ENCODE measurements at places on chromosomes 4 and X. TPM values are rescaled to one million over a fixed set of nuclear protein-coding genes. Genes with fewer than 3 reads are reported as not detected.

SPANXB1 gene
- not detected for total RNA-seq

GNRHR gene
- total RNA-seq, result not detected

DNA sequence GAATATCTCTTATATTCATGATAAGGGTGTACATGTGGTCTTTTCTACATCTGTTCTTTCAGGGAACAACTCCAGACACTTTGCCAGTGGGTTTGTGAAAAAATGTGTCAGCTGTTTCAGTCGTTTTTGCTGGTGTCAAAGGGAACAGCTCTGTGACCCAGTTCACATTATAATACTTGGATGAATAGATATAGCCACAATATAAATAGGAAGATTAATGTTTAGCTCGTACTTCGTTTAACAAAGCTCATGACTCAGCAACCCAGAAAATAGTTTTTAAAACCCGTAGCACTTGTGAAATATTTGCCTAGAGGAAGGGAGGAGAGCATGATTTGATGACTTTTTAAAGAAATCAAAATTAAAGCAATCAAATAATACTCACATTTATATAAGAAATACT lies 7.9 kb downstream of the LIAS start:
- no peak overlapping the region for H3K27ac ChIP-seq
- DNase-seq, result no peak
- H3K36me3 ChIP-seq, result peaks cover 81% of the 10 kb centered on the region
- H3K4me1 ChIP-seq, result no peaks in the 10 kb centered on the region
- no peaks in the 10 kb centered on the region for H3K27me3 ChIP-seq

DNA sequence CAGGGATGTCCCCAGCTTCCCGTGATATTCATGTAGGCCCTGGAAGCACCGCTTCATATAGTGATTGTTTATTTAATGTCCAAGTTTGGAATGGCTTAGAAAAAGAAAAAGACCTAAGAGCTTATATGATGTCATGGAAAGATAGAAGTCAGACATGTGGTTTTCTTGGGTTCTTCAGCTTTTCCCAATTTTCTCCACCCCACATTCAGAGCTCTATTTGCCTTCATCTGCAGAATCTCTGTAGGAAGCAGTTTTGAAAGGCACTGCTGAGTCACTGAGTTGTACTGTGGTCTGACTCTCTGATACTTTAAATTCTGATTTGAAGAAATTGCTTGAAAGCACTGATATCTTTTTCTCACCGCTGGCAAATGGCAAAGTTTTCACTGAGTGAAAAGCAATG lies 120.6 kb upstream of the EDNRA start:
- peak overlapping the region; percentile 85 for H3K27ac ChIP-seq
- DNase-seq, result no peak
- H3K27me3 ChIP-seq, result no peaks in the 10 kb centered on the region
- H3K4me3 ChIP-seq, result no peak overlapping the region
- peaks cover 7% of the 10 kb centered on the region for H3K4me1 ChIP-seq
- no peaks in the 10 kb centered on the region for H3K36me3 ChIP-seq

- no peak for DNase-seq
- H3K36me3 ChIP-seq, result peaks cover 41% of the 10 kb centered on the region
- H3K4me3 ChIP-seq, result no peak overlapping the region
- no peaks in the 10 kb centered on the region for H3K27me3 ChIP-seq
- H3K4me1 ChIP-seq, result peaks cover 11% of the 10 kb centered on the region
These were observed 180.0 kb downstream of the AFAP1 start for GRCh38 chr4:7759635-7760034.

GRCh38 chr4:48379587-48380180 lies 38.4 kb downstream of the SLAIN2 start:
- H3K4me1 ChIP-seq, result peaks cover 28% of the 10 kb centered on the region
- H3K27me3 ChIP-seq, result no peaks in the 10 kb centered on the region
- no peak for DNase-seq
- no peak overlapping the region for H3K27ac ChIP-seq
- H3K36me3 ChIP-seq, result no peaks in the 10 kb centered on the region
- no peak overlapping the region for H3K4me3 ChIP-seq

DNA sequence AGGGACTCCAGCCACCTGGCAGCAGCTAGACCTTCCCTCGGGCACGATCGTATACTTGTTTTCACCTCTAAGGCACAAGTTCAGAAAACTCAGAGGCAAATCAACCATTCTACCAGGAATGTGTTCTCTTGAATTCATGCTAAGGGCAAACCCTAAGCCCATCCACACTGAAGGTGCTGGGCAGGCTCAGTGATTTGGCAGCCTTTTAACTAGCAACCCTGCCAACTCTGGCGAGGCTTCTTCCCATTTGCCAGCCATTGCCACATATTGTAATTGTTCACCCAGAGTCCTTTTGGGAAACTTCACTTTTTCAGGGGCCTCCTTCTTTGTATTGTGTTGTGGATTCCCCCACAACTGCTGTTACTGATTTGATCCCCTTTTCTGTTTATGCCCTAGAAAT lies 298.6 kb upstream of the LDB2 start:
- H3K27ac ChIP-seq, result no peak overlapping the region
- H3K36me3 ChIP-seq, result no peaks in the 10 kb centered on the region
- peaks cover 6% of the 10 kb centered on the region for H3K4me1 ChIP-seq
- no peak overlapping the region for H3K4me3 ChIP-seq
- H3K27me3 ChIP-seq, result no peaks in the 10 kb centered on the region

DNA sequence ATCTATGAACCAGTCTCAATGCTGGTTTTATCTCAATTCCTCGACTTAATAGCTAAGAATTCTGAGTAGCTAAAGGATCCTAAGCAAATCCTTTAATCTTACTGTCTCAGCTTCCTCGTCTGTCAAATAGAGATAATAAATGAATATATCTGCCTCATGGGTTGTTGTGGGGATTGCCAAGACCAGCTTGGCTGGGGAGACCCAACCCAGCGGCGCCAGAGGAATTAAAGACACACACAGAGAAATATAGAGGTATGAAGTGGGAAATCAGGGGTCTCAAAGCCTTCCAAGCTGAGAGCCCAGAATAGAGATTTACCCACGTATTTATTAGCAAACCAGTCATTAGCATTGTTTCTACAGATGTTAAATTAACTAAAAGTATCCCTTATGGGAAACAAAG lies 41.9 kb downstream of the SLC34A2 start:
- H3K4me1 ChIP-seq, result no peaks in the 10 kb centered on the region
- no peaks in the 10 kb centered on the region for H3K36me3 ChIP-seq
- no peak overlapping the region for H3K4me3 ChIP-seq
- no peak overlapping the region for H3K27ac ChIP-seq
- H3K27me3 ChIP-seq, result no peaks in the 10 kb centered on the region

GRCh38 chr4:7041246-7041645 lies 1.9 kb upstream of the TADA2B start:
- no peak overlapping the region for H3K27ac ChIP-seq
- H3K4me3 ChIP-seq, result no peak overlapping the region
- peaks cover 38% of the 10 kb centered on the region for H3K4me1 ChIP-seq
- H3K36me3 ChIP-seq, result no peaks in the 10 kb centered on the region

DNA sequence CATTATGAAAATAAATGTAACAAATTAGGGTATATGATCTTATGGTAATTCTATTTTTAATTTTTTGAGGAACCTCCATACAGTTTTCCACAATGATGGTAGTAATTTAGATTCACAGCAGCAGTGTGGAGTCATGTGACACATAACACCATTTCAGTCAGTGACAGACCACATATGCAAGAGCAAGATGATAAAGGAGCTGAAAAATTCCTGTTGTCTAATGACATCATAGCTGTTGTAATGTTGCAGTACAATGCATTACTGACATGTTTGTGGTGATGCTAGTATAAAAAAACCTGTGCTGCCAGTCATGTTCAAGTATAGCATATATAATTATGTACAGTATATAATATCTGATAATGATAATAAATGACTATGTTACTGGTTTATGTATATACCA lies 28.5 kb downstream of the EMCN start:
- no peak for DNase-seq
- no peak overlapping the region for H3K27ac ChIP-seq
- peaks cover under 1% of the 10 kb centered on the region for H3K4me1 ChIP-seq
- H3K27me3 ChIP-seq, result no peaks in the 10 kb centered on the region

DNA sequence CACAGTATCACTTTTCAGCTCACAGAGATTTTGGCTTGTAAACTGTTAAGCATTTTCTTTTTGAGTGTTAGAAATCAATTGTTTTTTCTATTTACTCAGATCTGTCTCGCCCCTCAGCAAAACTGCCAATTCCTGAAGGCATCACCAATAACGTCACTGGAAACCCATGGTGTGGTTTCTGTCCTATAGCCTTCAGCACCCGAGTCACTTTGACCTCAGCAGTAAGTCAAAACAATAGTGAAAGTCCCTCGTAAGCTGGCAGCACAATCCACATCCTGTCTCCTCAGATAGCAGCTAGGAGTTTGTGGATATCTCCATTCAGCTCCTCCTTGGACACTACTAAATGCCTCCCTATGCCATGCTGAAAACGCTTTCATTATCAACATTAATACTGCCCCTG lies 1787.4 kb upstream of the ADGRL3 start:
- H3K27me3 ChIP-seq, result no peaks in the 10 kb centered on the region
- H3K27ac ChIP-seq, result no peak overlapping the region
- no peaks in the 10 kb centered on the region for H3K4me1 ChIP-seq
- no peak overlapping the region for H3K4me3 ChIP-seq
- no peak for DNase-seq
- H3K36me3 ChIP-seq, result no peaks in the 10 kb centered on the region

- no peaks in the 10 kb centered on the region for H3K4me1 ChIP-seq
- no peaks in the 10 kb centered on the region for H3K36me3 ChIP-seq
- H3K27me3 ChIP-seq, result no peaks in the 10 kb centered on the region
- H3K27ac ChIP-seq, result no peak overlapping the region
- no peak for DNase-seq
- H3K4me3 ChIP-seq, result no peak overlapping the region
These were observed 356.5 kb downstream of the MID1IP1 start for GRCh38 chrX:39157796-39158195.

- peak; percentile 33 for DNase-seq
- peak overlapping the region; percentile 76 for H3K4me3 ChIP-seq
- no peaks in the 10 kb centered on the region for H3K36me3 ChIP-seq
- H3K4me1 ChIP-seq, result peaks cover 24% of the 10 kb centered on the region
These were observed 1.6 kb upstream of the WWC2 start for GRCh38 chr4:183097231-183098018.

DNA sequence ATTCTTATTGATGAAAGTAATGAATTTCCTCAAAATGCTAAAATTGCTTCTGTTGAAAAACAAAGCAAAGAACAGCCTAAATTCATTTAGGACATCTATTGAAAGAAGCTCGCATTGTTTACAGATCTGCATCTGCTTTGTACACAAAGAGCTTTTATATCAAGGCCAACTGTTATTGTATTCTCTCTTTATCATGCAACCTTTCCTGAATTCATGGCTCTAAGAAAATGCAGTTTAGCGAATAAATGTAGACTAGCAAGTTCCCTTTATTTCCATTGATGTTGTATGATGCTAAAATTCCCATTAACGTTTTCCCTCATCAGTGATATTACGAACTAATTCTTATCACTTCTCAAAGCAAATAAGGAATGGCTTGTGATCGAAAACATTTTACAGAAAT lies 446.3 kb downstream of the MID1IP1 start:
- H3K27me3 ChIP-seq, result peaks cover 35% of the 10 kb centered on the region
- no peaks in the 10 kb centered on the region for H3K36me3 ChIP-seq
- DNase-seq, result no peak

DNA sequence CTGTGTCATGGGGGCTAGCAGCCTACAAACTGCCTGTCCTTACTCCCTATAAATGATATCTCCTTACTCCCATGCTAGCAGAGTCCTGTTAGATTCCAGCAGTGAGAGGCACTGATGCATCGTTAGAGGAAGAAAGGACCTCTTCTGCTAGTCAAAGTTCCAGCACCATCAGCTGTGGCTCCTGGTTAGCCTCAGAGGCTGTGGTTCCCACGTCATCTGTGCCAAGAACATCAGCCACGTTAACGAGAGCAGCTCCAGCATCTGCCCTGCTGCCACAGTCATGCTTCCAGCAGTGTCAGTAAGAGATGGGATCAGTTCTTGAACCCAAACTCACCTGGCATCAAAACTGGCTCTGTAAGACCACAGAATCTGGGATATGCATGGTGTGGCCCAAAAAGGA lies 88.5 kb downstream of the SLC2A9 start:
- H3K4me3 ChIP-seq, result no peak overlapping the region
- H3K27ac ChIP-seq, result no peak overlapping the region
- DNase-seq, result no peak
- H3K27me3 ChIP-seq, result no peaks in the 10 kb centered on the region

DNA sequence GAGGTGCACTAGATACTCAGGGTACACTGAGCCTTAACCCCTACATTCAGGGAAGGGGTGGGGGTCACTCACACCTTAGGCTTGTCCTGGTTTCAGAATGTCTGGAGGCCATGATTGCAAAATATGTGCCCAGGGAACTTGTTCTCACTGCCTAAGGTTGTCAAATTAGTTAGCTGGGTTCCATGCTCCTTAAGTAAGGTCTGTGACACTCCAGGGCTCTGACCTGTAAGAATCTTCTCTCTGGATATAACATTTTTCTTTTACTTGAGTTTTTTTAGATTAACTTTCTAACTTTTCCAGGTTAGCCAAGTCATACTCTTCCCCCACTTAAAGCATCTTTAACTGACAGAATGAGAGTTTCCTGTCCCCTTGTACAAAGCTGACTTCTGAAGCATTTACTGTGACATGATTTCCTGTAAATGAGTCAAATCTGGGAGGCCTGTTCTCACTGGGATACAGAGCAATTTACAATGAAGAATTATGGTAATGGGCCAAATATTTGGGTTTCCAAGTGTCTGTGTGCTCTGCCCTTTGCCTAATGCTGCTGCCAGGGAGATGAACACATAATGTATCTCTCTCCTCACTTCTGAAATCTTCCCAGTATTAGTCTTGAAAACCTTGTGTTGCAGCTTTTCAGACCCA lies 101.7 kb downstream of the GATB start:
- DNase-seq, result no peak
- H3K27me3 ChIP-seq, result no peaks in the 10 kb centered on the region
- no peak overlapping the region for H3K4me3 ChIP-seq
- no peaks in the 10 kb centered on the region for H3K4me1 ChIP-seq
- H3K27ac ChIP-seq, result no peak overlapping the region
- H3K36me3 ChIP-seq, result no peaks in the 10 kb centered on the region

GRCh38 chr4:153215921-153216320 lies 11.7 kb downstream of the TRIM2 start:
- peaks cover 21% of the 10 kb centered on the region for H3K4me1 ChIP-seq

DNA sequence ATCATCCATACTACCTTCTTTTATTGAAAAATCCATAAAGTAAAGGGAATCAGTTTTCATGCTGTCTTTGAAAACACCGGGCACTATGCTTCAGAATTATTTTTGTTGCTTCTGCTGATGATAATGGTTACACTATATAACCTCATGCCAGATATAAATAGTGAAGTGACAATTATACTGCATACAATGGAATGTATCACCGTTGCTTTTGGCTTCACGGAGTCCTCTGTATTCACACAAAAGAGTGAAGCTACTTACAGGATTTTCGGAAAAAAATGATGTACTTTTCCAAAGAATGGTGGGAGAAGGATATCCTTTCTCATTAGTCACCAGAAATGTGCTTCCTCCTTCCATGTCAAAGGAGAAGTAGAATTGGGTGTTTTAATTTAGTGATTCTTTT lies 159.1 kb upstream of the PITX2 start:
- no peaks in the 10 kb centered on the region for H3K36me3 ChIP-seq
- DNase-seq, result no peak
- no peaks in the 10 kb centered on the region for H3K4me1 ChIP-seq
- no peak overlapping the region for H3K4me3 ChIP-seq
- H3K27ac ChIP-seq, result no peak overlapping the region
